ENCODE measurements at places on chromosomes 4 and X.

- peak; percentile 36 for DNase-seq
These were observed 38.3 kb downstream of the NDNF start for GRCh38 chr4:121034017-121034416.

DNA sequence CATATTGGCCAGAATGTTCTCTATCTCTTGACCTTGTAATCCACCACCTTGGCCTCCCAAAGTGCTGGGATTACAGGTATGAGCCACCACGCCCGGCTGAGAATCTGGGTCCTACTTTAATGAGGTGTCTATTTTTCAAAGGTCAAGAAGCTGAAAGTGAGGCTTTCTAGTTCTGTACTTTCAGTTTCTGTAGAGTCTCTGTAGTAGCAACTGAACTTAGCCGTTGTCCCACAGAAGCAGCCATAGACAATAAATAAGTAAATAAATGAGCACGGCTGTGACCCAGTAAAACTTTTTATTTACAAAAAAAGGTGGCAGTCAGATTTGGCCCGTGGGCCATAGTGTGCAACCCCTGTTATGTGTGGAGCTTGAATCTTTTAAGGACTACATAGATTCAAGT lies 92.0 kb downstream of the FNIP2 start:
- no peak for DNase-seq

DNA sequence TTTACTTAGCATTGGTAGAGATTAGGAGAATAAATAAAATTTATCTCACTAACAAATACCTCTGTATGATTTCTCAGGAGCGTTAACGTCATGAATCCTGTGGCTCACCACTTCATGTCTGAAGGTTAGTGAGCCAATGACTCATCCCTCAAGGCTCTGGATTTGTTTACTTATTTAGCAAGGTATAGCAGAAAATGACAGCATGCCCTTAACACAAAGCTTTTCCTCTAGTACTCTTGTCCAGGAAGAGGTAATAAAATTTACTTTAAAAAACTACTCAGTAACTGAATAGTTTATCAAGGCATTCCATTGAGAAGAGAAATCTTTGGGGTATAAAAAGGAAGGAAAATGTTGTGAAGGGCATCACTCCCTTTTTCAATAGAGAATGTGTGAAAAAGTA lies 823.8 kb downstream of the CCSER1 start:
- DNase-seq, result no peak

- no peak for DNase-seq
These were observed 107.0 kb upstream of the TLR2 start for GRCh38 chr4:153577053-153577452.

DNA sequence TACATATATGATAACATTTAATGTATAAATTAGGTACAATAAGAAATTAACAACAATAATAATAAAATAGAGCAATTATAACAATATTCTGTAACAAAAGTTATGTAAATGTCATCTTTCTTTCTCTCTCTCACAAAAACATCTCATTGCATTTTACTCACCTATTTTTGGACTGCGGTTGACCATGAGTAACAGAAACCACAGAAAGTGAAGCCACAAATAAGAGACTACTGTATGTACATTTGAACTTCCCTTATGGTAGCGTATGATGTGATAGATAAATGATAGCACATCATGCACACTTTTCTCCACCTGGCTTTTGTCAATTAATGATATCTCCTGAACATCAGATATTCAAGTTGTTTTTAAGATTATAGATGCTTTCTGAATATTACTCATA lies 80.5 kb downstream of the HNRNPD start:
- DNase-seq, result peak; percentile 51

- DNase-seq, result no peak
These were observed 169.9 kb upstream of the AGA start for GRCh38 chr4:177611974-177612664.

DNA sequence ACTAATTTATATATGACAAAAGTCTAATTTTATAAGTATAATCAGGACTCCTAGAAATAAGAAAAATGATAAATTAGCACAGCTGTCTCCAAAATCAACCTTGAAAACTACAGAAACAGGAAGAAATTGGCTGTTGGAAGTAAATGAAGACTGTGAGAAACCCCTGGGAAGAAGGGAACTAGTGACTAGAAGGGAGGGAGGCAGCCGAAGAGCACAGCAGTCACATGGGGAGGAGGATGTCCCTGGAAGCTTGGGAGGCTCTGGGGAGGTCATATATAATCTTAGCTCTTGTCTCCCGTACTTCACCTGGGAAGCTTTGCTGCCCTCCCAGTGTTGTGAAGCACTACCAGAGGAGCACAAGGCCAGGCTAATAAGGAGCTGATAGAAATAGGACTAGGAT lies 8.9 kb upstream of the TMA16 start:
- DNase-seq, result no peak

DNA sequence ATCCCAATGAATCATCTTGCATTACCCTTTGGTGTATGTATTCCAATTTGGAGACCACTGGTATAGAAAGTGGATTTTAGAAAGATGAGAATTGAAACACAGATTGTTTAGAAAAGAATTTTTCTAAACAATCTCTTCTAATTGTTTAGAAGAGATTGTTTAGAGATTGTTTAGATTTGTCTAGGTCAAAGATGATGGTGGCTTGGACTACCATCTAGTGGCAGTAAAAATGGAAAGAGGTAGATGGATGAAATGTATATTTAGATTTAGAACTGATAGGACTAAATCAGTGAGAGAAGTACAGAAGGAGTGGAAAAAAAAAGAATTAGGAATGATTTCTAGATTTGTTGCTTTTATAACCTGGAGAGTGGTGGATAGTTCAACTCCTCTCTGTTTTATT lies 70.6 kb downstream of the ARSJ start:
- no peak for DNase-seq

DNA sequence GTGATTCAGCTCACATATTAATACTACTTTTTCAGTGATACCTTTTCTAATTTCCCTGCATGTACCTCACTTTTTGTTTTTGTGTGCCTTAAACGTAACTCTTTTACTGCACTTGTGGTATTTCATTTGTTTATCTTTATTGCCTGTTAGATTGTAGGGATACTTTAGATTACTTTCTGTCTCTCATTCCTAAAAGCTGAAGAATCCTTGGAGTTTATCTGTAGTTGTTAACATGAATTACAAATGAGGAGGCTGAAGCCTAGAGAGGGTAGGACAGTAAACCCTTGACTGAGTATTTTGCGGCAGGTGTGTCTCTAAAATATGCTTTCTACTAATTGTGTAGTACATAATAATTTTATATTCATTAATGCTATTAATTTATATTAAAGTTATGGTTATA lies 34.9 kb downstream of the BMP2K start:
- no peak for DNase-seq

GRCh38 chr4:165699055-165699454 lies 174.0 kb upstream of the TLL1 start:
- DNase-seq, result no peak

- DNase-seq, result no peak
These were observed 4.3 kb downstream of the FHDC1 start for GRCh38 chr4:152940461-152940860.

GRCh38 chr4:92099861-92100260 lies 203.9 kb upstream of the GRID2 start:
- DNase-seq, result no peak

- no peak for DNase-seq
These were observed 6.3 kb upstream of the ACE2 start for GRCh38 chrX:15607067-15607466.

GRCh38 chr4:153684971-153685371 lies 891 bp downstream of the TLR2 start:
- DNase-seq, result no peak

DNA sequence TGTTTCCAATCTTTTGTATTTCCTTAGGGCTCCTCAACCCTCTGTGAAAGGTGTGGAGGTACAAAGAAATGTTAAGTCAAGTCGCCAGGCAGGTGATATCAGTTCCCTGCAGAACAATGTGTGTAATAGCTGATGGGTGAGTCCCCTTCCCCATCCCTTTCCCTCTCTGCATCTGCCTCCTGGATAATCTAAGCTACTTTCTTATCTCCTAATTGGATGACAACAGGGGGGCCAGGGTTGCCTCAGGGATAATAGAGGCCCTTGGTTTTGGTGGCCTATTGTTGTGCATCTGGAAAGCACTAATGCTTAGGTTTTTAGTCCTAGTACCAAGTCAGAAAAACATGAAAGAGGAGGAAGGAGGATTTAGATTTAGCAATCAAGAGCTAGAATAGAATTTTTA lies 29.1 kb downstream of the MAGED1 start:
- DNase-seq, result no peak

GRCh38 chrX:15299941-15300851 lies 15.2 kb downstream of the ASB11 start:
- DNase-seq, result peak; percentile 23

- DNase-seq, result peak; percentile 27
These were observed 760 bp downstream of the UGT8 start for GRCh38 chr4:114599231-114599902.

GRCh38 chrX:100717363-100717762 lies 14.6 kb downstream of the SYTL4 start:
- no peak for DNase-seq

GRCh38 chrX:37509349-37509748 lies 62.1 kb upstream of the LANCL3 start:
- peak; percentile 7 for DNase-seq

DNA sequence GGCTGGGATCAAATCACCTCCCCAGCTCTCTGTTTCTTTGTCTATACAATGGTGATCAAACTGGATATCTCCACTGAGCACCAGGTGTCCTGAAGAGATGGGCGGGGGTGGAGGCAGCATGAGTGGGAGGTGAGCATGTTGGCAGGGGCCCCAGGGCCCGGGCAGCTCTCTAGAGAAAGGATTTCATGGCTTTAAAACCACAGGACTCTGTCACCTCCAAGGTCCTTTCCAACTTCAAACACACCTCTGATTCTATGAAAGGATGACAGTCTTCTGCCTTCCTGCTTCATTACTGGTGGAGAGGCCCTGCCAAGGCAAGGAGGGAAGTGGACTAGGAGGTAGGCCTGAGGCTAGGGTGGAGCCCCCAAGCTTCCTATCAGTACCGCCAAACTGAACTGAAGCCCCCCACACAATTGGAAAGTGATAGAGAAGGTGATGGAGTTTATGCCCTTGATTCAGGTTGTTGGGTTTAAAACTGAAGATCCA lies 38.6 kb downstream of the TRIM2 start:
- DNase-seq, result no peak

DNA sequence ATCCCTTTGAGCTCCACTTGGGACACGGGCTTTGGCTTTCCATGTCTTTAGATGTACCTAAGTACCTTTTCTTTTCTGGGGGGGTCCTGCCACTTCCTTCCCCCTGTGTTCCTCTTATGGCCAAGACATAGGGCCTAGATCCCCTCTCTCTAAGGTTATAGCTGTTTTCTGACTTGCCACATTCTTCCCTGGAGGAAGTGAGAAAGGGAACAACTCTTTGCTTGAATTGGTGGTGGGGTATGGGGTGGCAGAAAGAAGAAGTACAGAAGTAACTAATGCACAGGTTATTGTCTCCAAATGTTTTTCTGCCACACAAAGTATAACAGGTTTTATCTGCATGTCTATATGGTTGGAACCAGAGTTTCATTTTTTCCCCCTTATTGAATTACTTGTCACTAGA lies 29.7 kb upstream of the DIPK2B start:
- no peak for DNase-seq

- peak; percentile 73 for DNase-seq
These were observed 81.6 kb downstream of the SORBS2 start for GRCh38 chr4:185730387-185730786.

GRCh38 chr4:83558680-83559079 lies 22.8 kb downstream of the GPAT3 start:
- DNase-seq, result no peak

DNA sequence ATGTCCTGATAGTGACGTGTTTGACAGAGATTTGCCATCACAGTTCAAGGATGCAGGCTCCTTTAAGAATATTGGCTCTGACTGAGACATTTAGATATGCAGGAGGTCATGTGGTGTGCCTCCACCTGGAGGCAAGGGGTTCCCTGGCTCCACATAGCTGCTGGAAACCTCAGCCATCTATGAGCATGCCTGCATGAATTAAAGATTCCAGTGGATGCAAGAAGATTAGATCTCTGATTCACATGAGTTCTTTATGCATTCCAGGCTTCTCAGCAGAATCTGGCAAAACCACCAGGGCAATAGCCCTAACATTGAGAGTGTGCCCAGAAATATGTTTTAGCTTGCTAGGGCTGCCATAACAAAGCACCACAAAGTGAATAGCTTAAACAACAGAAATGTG lies 298.5 kb upstream of the AADAT start:
- no peak for DNase-seq

DNA sequence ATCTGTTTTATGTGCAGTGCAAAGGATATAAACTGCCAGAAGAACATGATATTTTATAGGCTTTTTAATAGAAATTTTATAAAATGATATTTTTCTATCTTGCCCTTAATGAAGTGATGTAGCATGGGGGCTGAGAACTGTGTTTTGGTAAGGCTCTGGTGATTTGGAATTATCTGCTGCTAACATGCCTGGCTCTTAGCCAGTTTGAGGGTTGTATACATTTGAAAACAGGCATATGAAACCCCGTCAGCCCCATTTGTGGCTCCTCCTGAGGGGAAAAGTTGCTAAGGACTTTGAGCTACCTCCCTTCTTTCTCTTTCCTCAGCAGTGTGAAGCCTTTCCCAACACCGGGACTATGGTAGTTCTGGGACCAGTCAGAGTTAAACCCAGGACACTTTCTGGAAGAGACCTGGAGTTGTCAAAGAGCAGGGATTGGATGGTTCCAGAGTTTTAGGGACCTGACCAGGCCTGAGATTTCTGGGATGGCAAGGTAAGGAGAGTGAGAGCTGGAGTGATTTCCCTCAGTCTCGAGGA lies 4.7 kb downstream of the SFRP2 start:
- no peak for DNase-seq

DNA sequence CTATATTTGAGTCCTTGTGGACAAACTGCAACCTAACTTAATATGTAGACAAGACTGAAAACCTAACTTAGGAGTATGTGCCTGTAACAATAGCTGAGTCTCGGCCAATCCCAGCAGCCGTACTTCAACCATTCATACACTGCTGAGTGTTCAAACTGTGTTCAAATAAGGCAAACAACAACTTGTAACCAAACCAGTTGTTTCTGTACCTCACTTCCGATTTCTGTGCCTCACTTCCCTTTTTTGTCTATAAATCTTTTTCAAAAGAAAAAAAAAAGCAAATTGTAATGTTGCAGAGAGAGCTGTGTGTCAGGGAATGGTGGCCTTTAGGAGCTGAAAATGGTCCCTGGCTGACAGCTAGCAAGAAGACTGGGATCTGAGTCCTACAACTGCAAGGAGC lies 46.0 kb downstream of the GEMIN8 start:
- DNase-seq, result peak; percentile 16

- no peak for DNase-seq
These were observed 486.7 kb upstream of the MAGEB2 start for GRCh38 chrX:29728639-29729038.

DNA sequence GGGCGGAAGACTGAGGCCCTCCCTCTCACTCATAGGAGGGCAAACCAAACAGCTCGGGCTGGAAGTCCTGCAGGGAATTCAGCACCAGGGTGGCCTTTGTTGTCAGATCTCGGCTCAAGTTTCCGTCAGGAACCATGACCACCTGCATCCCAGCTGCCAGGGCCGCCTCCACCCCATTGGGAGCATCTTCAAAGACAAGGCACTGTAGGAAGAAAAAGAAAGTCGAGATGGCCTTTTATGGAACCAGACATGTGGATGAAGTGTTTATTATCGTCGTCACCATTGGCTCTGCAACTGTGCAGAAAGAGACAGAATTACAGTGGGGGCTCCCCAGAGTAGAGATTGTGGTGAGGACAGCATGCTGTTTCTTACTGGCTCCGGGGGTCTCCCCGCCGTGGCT lies 97.2 kb upstream of the STS start:
- DNase-seq, result no peak

Measured in RPMI8226 (cell line).